ENCODE measurements at places on chromosomes 5 and 9.

DNA sequence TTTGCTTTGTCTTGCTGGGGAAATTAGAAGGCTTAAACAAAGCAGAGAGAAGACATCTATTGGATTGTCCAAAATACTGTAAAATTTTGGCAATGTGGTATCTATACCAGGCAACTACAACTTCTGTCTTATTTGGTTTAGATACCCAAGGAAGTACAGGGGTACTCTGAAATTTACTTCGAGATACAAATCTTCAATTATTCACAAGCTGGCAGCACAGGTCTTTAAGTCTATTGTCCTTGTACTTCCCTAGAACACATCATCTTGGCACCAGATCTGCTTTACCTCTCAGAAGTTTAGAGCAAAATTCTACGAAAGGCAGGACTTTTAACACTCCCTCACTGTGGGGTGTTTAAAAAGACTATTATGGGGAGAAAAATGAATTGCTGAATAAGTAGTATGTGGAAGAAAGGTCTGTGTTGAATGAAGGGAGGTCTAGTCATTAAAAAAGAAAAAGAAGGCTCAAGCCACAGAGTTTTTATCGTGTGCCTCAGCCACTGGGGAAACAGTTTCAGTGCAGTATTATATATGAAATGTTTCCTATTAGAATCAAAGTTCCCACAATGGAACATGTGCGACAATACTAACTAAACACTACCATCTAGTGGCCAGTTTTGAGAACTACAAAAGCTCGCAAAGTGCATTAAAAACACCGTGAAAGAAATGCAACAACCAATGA lies 93.7 kb downstream of the PDE4D start:
- no peak for DNase-seq

- no peak for DNase-seq
Measured at GRCh38 chr5:150931368-150931965, 26.7 kb upstream of the ZNF300 start.

- DNase-seq = no peak
Measured at GRCh38 chr9:115759426-115759825, 394.2 kb upstream of the PAPPA start.

DNA sequence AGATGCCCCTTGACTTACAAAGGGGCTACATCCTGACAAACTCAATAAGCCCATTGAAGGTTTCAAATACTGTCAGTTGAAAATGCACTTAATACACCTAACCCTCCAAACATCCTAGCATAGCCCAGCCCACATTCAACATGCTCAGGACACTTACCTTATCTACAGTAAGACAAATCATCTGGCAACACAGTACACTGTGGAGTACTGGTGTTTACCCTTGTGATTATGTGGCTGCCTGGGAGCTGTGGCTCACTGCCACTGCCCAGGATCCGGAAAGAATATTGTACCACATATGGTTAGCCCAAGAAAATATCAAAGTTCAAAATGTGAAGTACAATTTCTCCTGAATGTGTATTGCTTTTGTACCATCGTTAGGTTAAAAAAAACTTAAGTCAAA lies 562.2 kb downstream of the HTR1A start:
- no peak for DNase-seq

GRCh38 chr9:33794560-33794959 lies 801 bp upstream of the PRSS3 start:
- no peak for DNase-seq

DNA sequence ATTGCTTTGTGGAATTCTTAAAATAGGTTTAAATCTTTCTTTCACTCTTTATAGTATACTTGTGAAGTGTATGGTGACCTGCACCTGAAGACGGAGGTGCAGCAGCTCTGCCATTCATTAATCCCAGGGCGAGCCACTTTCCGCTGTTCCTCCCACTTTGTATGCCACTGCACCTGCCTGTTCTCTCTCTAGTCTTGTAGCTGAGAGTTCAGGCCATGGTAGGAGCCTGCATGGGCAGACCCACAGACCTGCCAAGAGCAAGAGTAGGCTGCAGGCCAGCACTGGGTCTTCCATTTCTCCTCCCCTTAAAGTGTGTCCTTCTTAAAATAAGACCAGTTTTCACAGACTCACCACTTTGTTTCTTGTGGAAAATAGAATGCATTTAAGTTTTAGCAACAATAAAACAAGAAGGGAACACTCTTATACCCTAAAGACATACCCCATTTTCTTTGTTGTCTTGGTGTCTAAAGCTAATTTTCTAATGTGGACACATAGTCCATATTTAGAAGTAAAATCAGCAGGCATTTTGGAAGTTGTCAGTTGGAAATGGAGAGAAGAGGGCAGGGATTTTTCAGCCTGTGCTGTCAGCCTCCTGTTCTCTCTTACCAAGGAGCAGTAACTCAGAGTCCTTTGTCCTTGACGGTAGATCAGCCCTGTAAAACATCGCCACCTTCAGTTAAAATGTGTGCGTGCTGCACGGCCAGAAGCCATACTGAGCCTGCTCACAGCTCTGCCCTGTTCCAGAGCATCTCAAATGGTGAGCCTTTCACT lies 103.2 kb downstream of the SNCAIP start:
- DNase-seq = no peak

DNA sequence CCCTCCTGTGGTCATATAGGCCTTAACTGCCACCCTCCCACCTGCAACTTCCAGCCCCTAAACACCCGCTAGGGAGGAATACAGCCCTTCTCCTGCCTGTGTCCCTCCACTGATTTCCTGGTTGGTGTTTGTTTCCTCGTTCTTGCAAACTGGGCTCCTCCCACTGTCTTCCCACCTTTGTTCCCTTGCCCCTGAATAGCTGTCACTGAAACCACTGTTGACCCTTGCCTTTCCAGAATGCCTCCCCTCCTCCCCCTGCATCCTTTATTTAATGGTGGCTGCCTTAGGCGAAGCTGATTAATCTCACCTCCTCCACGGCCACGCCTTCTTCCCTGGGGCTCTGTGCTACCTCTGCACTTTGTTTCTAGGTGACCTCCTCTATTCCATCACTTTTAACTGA lies 626.7 kb downstream of the BNC2 start:
- DNase-seq = no peak

- no peak for DNase-seq
Measured at GRCh38 chr9:101487443-101487840, 46.2 kb upstream of the RNF20 start.

- no peak for DNase-seq
Measured at GRCh38 chr9:117917873-117918272, 213.7 kb downstream of the TLR4 start.

DNA sequence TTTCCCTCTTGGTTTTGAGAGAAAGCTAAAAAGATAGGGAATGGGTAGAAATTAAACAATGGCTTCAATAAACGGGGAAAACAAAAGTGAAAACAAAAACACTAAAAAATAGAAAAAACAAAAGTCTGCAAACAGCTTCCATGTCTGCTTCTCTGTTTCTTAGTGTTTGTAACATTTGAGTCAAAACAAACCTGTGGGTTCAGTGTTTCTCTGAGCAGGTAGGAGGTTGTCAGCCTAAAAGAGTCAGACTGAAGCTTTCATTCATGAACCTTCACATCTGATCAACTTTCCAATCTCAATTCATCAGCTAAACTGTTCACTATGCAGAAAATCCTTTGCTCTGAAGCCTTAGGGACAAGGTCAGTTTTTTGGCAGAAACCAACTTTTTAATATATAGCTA lies 102.5 kb upstream of the ADAMTS16 start:
- no peak for DNase-seq

DNA sequence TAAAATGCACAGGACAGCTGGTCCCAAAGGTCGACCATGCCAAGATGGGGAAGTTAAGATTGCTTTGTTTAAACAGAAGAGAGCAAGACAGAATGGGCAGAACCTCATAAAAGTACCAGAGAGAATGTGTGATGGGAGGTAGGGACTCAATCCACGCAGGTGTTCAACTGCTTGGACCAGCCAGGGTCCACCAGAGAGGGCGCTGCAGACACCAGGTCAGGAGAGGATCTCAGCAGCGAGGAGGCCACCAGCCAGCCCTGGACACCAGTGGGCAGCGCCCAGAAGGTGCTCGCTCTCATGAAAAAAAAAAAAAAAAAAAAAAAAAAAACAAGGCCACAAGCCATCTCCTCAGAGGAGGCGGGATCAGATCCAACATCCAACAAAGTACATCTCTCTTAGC lies 81.8 kb downstream of the SHC3 start:
- no peak for DNase-seq

GRCh38 chr5:126693806-126694205 lies 83.1 kb upstream of the LMNB1 start:
- DNase-seq = no peak

DNA sequence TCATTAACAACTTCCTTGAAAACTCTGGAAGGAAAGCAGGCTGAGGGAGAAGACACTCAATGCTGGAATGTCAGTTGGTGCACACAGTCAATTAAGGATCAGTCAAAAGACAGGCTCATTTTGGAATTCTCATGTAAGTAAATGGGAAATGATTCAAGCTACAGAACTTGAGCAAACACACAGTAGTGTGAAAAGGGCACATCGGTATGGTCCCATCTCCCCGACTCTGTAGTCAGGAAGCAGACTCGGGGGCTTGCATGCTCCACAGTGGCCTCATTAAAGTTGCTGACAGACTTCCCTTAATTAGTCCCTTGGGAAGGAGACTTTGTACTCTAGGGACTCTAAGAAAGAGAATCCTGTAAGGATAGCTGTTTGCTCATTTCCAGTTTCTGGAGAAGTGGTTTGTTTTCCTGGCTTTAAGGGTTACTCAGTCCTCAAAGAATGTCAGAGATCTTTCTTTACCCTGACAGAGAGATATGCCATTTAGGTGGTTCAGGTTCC lies 339.2 kb downstream of the ADAMTS6 start:
- no peak for DNase-seq

GRCh38 chr5:41875121-41875520 lies 4.9 kb upstream of the OXCT1 start:
- DNase-seq = no peak

- DNase-seq = no peak
Measured at GRCh38 chr9:96515621-96516470, 65.9 kb downstream of the HABP4 start.

- no peak for DNase-seq
Measured at GRCh38 chr5:97124335-97124734, 18.1 kb downstream of the LIX1 start.

DNA sequence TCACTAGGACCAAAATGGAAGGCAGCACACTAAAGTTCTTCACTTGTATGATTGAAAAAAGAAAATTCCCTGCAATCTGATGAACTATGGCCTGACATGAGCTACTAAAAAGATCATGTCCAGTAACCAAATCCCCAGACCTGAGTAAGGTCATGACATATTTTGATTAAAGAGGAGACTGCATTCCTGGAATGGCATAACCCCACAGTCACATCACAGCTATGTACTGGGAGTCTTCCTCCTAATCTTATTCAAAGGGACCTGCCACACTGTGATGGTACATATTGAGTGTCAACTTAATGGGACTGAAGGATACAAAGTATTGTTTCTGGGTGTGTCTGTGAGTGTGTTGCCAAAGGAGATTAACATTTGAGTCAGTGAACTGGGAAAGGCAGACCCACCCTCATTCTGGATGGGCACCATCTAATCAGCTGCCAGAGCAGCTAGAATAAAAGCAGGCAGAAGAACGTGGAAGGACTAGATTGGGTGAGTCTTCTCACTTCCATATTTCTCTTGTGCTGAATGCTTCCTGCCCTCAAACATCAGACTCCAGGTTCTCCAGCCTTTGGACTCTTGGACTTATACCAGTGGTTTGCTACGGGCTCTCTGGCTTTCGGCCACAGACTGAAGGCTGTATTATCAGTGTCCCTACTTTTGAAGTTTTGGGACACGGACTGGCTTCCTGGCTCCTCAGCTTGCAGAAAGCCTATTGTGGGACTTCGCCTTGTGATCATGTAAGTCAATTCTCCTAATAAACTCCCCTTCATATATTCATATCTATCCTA lies 345.0 kb downstream of the TMEM38B start:
- DNase-seq = no peak

DNA sequence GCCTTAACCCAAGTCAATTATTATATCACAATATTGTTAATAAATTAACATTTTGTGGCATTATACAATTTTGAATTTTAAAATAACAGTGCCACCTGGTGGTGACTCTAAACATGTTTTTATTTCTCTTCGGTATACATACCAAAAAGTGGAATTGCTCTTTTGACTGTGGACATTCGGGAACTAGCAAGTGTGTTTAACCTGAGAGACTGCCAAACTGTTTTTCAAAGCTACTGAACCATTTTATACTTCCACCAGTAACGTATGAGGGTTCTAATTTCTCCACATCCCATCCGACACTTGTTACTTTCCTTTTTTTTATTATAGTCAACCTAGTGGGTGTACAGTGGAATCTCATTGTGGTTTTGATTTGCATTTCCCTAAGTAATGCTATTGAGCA lies 18.3 kb upstream of the HSDL2 start:
- DNase-seq = no peak

GRCh38 chr5:140114341-140115185 lies 654 bp downstream of the PURA start:
- DNase-seq = peak; percentile 27

GRCh38 chr5:2757563-2758351 lies 6.3 kb upstream of the IRX2 start:
- no peak for DNase-seq

DNA sequence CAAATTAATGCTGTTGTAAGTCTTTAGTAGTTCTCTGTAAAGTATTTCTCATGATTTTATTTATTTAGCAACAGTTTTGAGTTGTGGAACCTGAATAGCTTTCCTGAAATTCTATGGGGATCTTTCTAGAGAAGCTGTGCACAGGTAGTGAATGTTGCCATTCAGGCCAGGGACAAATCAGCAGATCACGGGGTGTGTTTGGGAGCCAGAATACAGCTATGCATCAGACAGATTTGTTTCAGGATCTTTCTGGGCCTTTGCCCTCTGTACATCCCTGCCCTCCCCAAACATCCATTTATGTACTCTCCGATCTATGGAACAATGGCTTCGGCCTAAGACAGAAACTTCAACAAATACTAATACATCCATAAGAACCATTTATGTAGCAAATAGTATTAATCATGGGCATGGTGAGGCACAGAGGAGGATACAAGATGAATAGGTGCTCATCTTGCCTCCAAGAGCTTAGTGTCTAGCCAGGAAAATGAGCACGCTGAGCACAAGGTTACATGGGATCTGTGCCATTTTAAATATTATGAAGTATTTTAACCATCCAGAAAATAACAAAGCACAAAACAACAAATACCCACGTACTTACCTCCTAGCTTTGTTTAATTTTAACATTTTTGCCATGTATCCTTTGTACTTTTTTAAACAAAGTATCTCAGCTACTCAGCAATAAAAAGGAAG lies 13.1 kb downstream of the ARHGEF37 start:
- DNase-seq = no peak

All from activated CD8-positive, alpha-beta memory T cell treated with anti-CD3 and anti-CD28 coated beads for 1 hour (primary cell).